ENCODE measurements at places on chromosomes 5 and 9.

- DNase-seq: no peak
Observed at GRCh38 chr5:24681106-24681505, 36.3 kb upstream of the CDH10 start.

GRCh38 chr9:91852801-91853347 lies 97.2 kb downstream of the ROR2 start:
- no peak for DNase-seq

- DNase-seq: no peak
Observed at GRCh38 chr9:111414406-111414805, 69.8 kb downstream of the ECPAS start.

- DNase-seq: no peak
Observed at GRCh38 chr5:171841984-171842776, 56.6 kb downstream of the SMIM23 start.
